Karpas-422 (cell line): ENCODE measurements at places on chromosomes 6 and 20. TPM values are rescaled to one million over a fixed set of nuclear protein-coding genes. Genes with fewer than 3 reads are reported as not detected.

Gene NKAIN2
- not detected in 2 replicates for total RNA-seq

DNA sequence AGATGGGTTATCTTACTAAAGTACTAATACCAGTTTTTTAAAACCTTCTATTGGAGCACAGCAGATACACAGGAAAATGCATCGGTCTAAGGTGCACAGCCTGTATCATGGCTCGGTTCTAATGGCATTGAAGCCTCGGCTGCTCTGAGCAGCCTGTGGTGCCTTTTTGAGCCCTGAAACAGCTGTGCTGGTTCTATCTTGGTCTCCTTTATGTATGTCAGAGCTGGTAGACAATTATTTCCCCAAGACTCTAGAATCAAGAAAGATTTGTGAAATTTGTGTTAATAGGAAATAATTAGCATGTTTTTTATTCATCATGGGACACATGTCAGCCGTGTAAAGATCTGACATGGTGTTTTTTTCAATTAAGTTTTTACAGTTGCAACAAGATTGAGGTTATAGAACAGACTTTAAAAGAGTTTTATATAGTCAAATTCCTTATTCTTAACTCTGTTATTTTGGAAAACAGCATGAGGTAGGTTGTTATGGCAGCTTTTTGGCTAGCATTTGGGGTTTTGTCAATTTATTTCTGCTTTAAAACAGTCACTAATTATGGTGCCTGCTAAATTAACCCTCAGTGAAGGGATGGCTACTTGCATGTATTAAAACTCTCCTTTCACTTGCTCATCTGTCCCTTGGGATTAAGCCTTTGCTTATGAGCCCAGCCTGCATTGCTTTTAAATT, 40.3 kb upstream of the C20orf144 start:
- peak; percentile 65 for DNase-seq
- H3K4me3 ChIP-seq, result 0 out of 2 replicates have a peak overlapping the region, but pooled peaks have one; percentile 7
- H3K4me1 ChIP-seq, result peaks cover 36% of the 10 kb centered on the region
- H3K27me3 ChIP-seq, result no peaks in the 10 kb centered on the region
- H3K27ac ChIP-seq, result peak overlapping the region; percentile 83
- peaks cover 32% of the 10 kb centered on the region; the same call in 1 of the 2 replicates for H3K36me3 ChIP-seq

DNA sequence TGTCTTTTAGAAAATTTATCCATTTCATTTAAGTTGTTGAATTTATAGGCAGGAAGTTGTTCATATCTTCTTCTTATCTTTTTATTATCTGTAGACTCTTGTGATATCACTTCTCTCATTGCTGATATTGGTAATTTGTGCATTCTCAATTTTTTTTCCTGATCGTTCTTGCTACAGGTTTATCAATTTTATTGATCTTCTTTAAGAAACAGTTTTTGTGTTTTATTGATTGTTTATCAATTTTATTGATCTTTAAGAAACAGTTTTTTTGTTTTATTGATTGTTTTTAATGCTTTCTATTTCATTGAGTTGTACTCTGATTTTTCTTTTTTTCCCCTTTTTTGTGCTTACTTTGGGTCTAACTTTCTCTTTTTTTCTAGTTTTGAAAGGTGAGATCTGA, 23.8 kb upstream of the SLC22A2 start:
- H3K4me3 ChIP-seq, result no peak overlapping the region
- H3K27ac ChIP-seq, result no peak overlapping the region
- no peaks in the 10 kb centered on the region for H3K4me1 ChIP-seq
- no peak for DNase-seq
- no peaks in the 10 kb centered on the region for H3K36me3 ChIP-seq

Gene MOXD1
- total RNA-seq, result not detected in 2 replicates

- H3K27ac ChIP-seq, result no peak overlapping the region
- no peaks in the 10 kb centered on the region for H3K36me3 ChIP-seq
- DNase-seq, result peak; percentile 55
- H3K4me1 ChIP-seq, result no peaks in the 10 kb centered on the region
- no peak overlapping the region for H3K4me3 ChIP-seq
- H3K27me3 ChIP-seq, result no peaks in the 10 kb centered on the region
Observed at GRCh38 chr20:46174469-46175126, 56.5 kb downstream of the CD40 start.

Gene PIGU
- 13.0 and 18.4 TPM in 2 replicates for total RNA-seq

DNA sequence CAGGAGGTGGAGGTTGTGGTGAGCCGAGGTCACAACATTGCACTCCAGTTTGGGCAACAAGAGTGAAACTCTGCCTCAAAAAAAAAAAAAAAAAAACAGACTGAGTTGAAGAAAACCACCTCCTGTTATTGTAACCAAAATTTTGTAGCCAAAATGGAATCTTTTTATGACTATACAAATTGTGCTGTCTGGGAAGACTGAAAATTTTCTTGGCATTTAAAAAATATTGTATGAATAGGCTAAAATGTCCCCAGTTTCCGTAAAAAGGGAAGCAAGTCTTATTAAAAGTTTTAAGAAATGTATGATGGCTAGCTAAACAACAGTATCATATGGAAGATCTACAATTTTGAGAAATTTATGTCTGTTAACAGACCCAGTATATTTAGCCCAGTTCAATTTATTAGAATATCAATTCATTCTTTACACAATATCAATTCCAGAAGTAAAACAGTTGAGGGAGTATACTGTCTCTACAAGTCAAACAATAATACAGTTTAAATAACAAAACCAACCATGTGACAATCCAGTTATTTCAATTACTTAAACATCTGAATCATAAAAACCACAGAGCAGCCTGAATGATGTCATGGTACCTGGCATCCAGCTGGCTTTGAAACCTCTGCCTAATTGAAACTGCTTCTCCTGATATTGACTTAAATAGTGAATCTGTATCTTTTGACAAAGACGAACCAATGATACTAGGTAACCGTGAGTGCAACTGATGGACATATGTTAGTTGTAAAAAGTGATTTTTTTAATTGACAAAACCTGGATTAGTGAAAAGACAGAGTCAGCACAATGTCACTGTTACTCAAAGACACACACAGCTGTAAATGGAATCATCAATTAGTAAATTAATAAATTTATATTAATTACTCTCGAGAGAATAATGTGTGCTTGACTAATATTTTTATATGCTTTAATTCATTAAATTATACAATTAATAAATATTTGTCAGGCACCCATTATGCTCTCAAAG, 166.6 kb upstream of the MARCKS start:
- H3K27me3 ChIP-seq, result no peaks in the 10 kb centered on the region
- no peak for DNase-seq
- no peaks in the 10 kb centered on the region for H3K36me3 ChIP-seq
- H3K4me3 ChIP-seq, result no peak overlapping the region
- no peak overlapping the region for H3K27ac ChIP-seq

Gene PNISR
- total RNA-seq, result 147 and 288 TPM in 2 replicates

DNA sequence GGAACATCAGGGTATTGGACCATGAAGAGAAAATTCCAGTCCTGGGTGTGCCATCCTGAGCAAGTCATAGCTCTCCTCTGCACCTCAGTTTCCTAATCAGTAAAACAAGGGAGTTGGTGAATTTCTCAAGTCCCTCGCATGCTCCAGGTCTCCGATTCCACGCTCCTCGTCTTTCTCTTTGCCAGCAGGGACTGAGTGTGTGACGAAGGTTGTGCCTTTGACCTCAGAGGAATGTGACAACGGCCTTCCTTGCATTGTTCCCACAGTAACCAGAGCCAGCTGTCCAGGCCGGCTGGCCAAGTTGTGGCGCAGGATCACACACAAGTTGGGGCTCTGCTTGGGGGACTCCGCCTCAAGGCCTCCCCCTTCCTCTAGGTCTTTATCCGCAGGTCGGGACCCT, 217.3 kb downstream of the ATXN1 start:
- H3K27ac ChIP-seq, result no peak overlapping the region
- H3K4me3 ChIP-seq, result no peak overlapping the region
- no peaks in the 10 kb centered on the region for H3K36me3 ChIP-seq
- no peak for DNase-seq

Gene SMPDL3A
- not detected in 2 replicates for total RNA-seq

DNA sequence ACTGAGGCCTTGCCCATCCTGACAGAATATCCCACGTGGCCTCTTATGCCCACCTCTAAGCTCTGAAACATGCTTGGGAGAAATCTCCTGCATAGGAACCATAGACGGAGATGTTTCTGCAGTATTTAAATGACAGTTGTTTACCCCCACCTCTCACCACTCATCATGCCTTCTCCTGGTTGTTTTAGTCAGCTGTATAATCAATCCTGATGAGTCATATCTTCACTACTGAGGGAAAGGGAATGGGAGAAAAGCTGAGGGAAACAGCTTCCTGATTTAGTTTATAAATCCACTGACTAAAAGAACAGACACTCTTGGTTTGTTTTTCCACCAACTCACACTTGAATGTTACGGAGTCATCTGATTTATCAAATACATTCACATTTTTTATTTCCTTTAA, 113.2 kb upstream of the TENT5A start:
- no peaks in the 10 kb centered on the region for H3K36me3 ChIP-seq
- H3K27me3 ChIP-seq, result no peaks in the 10 kb centered on the region
- no peak for DNase-seq
- no peak overlapping the region for H3K27ac ChIP-seq
- no peak overlapping the region for H3K4me3 ChIP-seq
- no peaks in the 10 kb centered on the region for H3K4me1 ChIP-seq

DNA sequence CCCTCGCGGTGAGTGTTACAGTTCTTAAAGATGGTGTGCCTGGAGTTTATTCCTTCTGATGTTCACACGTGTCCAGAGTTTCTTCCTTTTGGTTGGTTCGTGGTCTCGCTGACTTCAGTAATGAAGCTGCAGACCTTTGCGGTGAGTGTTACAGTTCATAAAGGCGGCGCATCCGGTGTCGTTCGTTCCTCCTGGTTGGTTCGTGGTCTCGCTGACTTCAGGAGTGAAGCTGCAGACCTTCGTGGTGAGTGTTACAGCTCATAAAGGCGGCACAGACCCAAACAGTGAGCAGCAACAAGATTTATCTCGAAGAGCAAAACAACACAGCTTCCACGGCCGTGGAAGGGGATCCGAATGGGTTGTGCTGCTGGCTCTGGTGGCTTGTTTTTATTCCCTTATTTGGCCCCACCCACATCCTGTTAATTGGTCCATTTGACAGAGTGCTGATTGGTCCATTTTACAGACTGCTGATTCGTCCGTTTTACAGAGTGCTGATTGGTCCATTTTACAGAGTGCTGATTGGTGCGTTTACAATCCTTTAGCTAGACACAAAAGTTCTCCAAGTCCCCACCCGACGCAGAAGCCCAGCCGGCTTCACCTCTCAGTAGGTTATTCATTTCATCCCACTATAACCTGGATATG, 48.2 kb upstream of the ARG1 start:
- DNase-seq, result no peak
- no peak overlapping the region for H3K4me3 ChIP-seq
- no peaks in the 10 kb centered on the region for H3K27me3 ChIP-seq
- no peaks in the 10 kb centered on the region for H3K36me3 ChIP-seq

- H3K4me3 ChIP-seq, result no peak overlapping the region
- no peaks in the 10 kb centered on the region for H3K36me3 ChIP-seq
- H3K27me3 ChIP-seq, result no peaks in the 10 kb centered on the region
- H3K4me1 ChIP-seq, result no peaks in the 10 kb centered on the region
Observed at GRCh38 chr6:70129341-70129740, 173.5 kb downstream of the COL9A1 start.

- H3K4me3 ChIP-seq, result no peak overlapping the region
- DNase-seq, result no peak
- H3K27me3 ChIP-seq, result no peaks in the 10 kb centered on the region
- H3K27ac ChIP-seq, result no peak overlapping the region
- H3K36me3 ChIP-seq, result no peaks in the 10 kb centered on the region
Observed at GRCh38 chr6:104908031-104908887, 48.5 kb upstream of the HACE1 start.

Gene RBM24
- not detected in 2 replicates for total RNA-seq

- H3K4me1 ChIP-seq, result no peaks in the 10 kb centered on the region
- H3K27ac ChIP-seq, result no peak overlapping the region
- no peak for DNase-seq
- H3K27me3 ChIP-seq, result no peaks in the 10 kb centered on the region
- no peaks in the 10 kb centered on the region for H3K36me3 ChIP-seq
Observed at GRCh38 chr6:39758905-39759605, 33.1 kb upstream of the DAAM2 start.

Gene TNFRSF21
- 0.04 and 0.07 TPM in 2 replicates for total RNA-seq

DNA sequence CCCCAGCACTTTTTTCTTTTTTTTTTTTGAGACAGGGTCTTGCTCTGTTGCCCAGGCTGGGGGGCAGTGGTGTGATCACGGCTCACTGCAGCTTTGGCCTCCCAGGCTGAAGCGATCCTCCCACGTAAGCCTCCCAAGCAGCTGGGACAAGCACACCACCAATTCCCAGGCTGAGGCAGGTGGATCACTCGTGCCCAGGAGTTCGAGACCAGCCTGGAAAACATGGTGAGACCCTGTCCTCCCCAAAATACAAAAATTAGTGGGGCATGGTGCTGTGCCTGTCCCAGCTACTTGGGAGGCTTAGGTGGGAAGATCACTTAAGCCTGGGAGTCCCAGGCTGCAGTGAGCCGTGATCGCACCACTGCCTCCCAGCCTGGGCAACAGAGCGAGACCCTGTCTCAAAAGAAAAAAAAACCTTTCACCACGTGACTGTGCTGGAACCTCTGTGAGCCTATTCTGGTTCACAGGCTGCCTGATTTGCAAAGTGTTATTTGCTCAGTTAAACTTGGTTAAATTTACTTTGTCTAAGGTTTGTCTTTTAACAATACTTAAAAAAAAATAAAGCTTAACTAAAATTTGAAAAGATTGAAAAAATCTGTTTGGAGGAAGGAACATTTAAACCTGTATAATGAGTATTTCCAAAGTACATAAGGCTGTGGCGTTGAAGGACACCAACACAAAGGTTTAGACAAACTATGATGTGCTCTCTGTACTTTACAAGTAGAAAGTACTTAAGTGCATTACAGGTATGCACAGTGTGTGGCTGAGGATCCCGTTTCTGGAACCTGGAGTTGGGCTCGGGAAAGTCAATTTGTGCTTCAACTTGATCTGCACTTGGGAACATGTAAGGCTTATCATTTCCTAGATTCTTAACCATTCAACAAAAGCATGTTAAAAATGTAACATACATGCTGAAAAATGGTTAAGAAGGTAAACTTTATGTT, 55.0 kb downstream of the PPP1R3G start:
- no peak overlapping the region for H3K27ac ChIP-seq
- H3K4me1 ChIP-seq, result peaks cover 12% of the 10 kb centered on the region
- H3K4me3 ChIP-seq, result no peak overlapping the region
- H3K36me3 ChIP-seq, result no peaks in the 10 kb centered on the region
- H3K27me3 ChIP-seq, result no peaks in the 10 kb centered on the region

Gene FAM83C
- total RNA-seq, result not detected in 2 replicates

Gene JAG1
- total RNA-seq, result 8.1 and 8.3 TPM in 2 replicates

GRCh38 chr6:136719280-136720044, 72.8 kb downstream of the MAP3K5 start:
- no peak overlapping the region for H3K4me3 ChIP-seq
- H3K4me1 ChIP-seq, result peaks cover 8% of the 10 kb centered on the region
- no peak for DNase-seq
- H3K27ac ChIP-seq, result no peak overlapping the region

DNA sequence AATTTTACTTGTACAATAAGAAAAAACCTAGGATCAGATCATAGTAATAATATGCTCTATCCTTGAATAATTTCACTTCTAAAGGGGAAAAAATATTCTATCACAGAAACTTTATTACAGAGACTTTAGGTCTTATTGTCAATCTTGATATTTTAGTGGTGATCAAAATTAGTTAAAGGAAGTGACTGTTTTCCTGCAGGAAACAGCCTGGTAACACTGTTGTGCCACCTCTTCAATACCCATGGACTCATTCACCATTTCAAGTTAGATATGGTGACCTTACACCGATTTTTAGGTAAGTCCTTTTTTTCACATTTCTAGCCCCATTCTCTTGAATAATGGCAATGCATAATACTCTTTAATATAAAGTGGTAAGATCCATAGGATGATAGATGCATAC, 99.2 kb downstream of the MTFR2 start:
- DNase-seq, result no peak
- no peak overlapping the region for H3K27ac ChIP-seq
- no peaks in the 10 kb centered on the region for H3K4me1 ChIP-seq
- H3K36me3 ChIP-seq, result no peaks in the 10 kb centered on the region

Gene GPR31
- not detected in 2 replicates for total RNA-seq

Gene NEDD9
- total RNA-seq, result 3.8 and 8.0 TPM in 2 replicates

Gene RAD21L1
- not detected in 2 replicates for total RNA-seq

Gene GRIK2
- total RNA-seq, result 0.07 TPM in 2 replicates
